ENCODE measurements at places on chromosomes 1 and 21.

DNA sequence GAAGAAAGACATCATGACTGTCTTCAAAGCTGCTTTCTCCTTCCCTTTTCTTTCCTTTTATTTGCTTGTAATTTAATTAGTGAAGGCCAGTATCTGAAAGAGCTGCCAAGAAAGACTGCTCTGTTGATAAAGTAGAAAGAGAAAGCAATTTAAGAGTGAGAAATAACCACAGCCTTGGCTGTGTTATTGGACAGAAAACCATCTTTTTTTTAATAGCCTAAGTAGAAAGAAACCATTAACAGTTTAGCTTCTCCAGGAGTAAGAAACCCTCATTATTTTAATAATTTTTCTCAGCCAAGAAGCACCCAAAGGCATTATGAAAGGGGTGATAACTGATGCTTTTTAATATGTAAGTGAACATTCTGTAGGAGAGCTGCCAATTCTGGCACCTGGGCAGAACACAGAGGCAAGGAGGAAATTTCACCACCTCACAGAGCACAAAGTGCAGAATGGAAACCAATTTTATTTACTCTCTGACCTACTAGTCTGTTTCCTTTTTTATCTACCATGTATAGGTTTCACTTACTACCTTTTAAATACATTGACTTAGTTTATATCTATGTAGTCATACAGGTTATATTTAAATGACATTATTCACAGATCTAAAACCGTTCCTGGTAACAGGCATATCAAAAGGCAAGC is 703.2 kb downstream of the MRPL39 start:
- DNase-seq = no peak

GRCh38 chr1:214550857-214551435 is 456 bp downstream of the PTPN14 start:
- DNase-seq = peak; percentile 74

- DNase-seq = peak; percentile 8
Measured at GRCh38 chr1:1212780-1213344, 1.1 kb downstream of the TNFRSF4 start.

GRCh38 chr1:66182551-66183178 is 351.3 kb upstream of the SGIP1 start:
- DNase-seq = no peak

- no peak for DNase-seq
Measured at GRCh38 chr1:54813485-54814125, 12.5 kb upstream of the TTC22 start.

GRCh38 chr1:93666613-93667384 is 14.8 kb downstream of the BCAR3 start:
- DNase-seq = no peak

DNA sequence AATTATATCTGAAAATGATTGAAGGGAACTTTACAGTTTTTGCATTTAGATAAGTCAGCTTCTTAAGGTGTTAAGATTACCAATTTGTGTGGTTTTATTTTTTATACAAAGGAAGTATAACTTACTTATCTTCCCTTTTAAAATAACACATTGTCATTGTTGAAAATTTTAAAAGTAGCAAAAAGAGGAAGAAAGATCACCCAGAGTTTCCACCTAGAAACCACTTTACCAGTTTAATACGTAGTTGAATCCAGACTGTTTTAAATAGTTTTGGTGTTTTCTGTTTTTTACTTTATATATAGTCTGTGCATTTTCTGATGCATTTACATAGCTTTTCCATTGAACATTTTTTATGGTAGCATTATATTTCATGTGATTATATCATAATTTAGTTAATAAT is 6.1 kb downstream of the CCDC18 start:
- DNase-seq = no peak

- DNase-seq = no peak
Measured at GRCh38 chr1:228159008-228159665, 6.5 kb upstream of the IBA57 start.

DNA sequence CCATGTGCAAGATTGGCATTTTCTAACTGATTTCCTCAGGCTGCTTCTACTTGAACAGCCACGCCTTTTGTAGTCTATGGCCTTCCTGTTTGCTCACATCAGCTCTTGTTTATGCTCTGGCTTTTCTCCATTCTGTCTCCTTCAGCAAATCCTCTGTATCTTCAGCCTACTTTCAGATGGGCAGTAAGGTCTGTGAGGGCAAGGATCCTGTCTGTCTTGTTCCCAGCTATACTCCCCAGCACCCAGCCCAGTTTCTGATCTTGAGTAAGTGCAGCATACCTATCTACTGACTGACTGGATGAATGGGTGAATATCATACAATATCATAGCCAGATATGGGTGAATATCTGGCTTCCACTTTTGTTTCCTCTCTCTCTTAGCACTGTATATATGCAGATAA is 438.1 kb downstream of the LMO4 start:
- DNase-seq = no peak

DNA sequence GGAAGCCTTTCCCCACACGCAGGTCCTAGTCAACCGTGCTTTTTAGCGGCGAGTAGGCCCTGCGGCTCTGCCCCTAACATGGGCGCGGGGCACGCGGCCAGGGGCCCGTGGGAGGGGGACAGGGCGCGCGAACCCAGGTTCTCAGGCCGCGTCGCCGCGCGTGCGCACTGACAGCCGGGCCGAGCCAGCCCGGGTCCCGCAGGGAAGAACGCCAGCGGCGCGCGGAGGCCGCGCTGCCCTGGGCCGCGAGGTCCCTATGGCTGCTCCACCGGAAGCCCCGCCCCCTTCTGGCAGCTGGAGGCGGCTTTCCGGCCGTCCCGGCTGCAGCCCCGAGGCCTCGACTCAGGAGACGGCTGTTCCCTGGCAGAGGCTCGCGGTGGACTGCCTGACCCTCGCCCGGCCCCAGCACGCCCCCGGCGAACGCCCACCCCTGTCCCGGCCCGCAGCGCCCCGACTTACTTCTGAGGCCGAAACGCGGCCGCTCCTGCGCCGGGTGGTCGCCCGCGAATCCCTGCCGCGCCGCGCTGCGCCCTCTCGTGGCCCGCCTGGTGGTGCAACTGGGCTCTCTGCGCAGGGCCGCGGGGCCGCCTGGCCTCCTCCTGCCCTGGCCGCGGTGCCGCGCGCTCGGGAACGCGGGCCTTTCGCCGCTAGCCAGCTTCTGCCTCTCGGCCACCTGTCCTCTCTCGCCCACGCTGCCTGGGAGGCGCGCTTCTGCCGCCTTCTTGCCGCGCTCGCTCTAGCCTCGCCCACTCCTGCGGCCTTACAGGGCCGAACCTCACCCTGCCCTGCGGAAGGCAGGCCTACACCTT is 16.6 kb upstream of the RIPPLY3 start:
- peak; percentile 93 for DNase-seq

GRCh38 chr1:170695955-170696590 is 32.1 kb downstream of the PRRX1 start:
- no peak for DNase-seq

DNA sequence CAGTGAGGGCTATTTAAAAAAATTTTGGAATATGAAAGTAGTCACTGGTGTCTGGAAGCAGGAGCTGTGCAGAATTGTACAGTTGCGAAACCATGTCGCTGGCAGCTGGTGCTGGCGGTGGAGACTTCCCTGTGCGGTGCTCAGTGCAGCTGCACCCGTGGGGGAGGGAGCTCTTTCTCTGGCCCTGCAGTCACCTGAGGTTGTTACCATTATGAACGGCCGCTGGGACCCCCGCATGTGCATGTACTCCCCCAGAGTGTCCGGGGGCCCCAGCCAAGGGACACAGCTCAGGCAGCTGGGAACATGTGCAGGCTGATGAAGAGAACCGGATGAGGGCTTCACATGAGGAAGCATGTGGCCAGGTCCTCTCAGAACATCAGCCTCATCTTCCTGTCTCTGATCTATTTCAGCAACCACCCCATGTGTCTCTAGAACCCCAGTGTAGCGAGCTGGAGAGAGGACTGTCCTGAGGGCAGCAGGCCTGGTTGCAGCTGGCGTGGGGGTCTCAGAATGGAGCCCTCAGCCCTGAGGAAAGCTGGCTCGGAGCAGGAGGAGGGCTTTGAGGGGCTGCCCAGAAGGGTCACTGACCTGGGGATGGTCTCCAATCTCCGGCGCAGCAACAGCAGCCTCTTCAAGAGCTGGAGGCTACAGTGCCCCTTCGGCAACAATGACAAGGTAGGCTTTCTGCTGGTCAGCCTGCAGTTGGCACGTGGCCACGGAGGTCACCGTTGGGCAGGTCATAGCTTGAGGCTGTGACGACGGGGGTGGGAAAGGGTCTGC is at the start of gene TRPM2:
Gene TRPM2, plus strand, starts transcription at position 431 of the 780 bp plus-strand sequence. Its CDS starts 80 bp downstream, at position 511.
- DNase-seq = no peak

- no peak for DNase-seq
Measured at GRCh38 chr1:52876843-52877242, 34.3 kb downstream of the ZYG11A start.

GRCh38 chr21:14768042-14768441 is 221.9 kb upstream of the SAMSN1 start:
- no peak for DNase-seq

DNA sequence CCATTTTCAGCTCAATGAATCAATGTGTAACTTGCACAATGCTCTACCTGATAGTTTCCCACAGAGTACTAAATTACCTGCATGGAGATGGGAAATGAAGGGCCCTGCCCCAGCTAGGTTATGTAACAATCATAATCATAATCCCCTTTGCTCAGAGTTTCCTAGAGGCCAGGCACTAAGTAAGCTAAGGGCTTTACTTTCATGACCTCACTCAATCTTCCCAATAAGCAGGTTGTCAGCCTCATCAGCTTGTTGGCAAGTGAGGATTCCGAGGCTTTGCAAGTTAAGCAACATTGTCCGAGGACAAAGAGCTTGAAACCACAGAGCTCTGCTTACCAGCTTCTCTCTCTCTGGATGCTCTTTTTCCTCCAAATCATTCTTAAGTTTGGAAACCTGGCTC is 64.1 kb upstream of the NTPCR start:
- DNase-seq = no peak

- DNase-seq = no peak
Measured at GRCh38 chr1:205661429-205662134, 18.7 kb downstream of the SLC45A3 start.

DNA sequence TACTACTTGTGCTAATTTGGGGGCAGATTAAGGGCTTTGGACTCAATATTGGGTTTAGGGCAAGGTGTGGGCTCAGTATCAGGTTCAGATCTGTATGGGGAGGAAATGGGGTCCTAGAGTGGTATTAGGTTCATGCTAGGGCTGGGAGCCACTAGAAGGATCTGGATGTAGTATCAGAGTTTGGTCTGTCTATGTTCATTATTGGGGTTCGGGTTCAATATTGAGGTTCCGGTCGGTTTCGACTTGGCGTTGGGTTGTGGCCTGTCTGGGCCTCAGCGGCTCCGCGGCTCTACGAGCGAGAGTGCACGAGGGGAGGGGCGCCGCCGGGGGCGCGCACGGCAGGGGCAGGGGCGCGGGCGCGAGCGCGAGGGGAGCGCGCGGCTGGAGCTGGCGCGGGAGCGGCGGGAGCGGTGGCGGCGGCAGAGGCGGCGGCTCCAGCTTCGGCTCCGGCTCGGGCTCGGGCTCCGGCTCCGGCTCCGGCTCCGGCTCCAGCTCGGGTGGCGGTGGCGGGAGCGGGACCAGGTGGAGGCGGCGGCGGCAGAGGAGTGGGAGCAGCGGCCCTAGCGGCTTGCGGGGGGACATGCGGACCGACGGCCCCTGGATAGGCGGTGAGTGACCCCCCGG is at the start of gene PTPRF:
Gene PTPRF, plus strand, starts transcription at position 401 of the 624 bp plus-strand sequence. CDS start 14,193 bp downstream, outside the sequence.
- peak; percentile 80 for DNase-seq

DNA sequence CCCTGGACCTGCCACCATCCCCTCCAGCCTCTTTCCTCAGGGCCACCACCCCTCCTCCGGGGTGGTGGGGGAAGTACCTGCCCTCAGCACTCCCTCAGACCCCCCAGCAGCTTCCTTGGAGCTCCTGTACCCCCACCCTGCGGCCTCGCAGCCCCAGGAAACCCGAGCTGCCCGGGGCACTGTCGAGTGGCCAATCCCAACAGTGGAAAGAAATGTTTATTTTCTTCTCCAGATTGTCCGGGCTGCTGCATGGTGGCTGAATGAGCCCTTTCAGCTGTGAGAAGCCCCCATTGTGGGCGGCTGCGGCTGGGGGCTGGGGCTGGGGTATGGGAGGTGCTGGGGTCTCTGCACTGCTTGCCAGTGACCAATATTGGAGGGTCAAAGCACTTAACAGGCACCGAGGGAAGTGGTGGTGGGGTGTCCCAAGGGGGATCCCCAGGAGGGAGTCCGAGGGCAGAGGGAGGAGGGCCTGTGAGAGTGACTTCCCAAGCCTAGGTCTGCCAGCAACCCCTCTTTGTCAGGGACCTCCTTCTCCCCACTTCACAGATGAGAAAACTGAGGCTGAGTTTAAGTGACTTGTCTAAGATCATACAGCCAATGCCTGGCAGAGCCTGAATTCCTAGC is 25.2 kb downstream of the RUNX3 start:
- peak; percentile 6 for DNase-seq

- no peak for DNase-seq
Measured at GRCh38 chr1:36124404-36125128, 456 bp downstream of the COL8A2 start.

- DNase-seq = no peak
Measured at GRCh38 chr1:160641323-160642280, 5.2 kb downstream of the SLAMF1 start.

DNA sequence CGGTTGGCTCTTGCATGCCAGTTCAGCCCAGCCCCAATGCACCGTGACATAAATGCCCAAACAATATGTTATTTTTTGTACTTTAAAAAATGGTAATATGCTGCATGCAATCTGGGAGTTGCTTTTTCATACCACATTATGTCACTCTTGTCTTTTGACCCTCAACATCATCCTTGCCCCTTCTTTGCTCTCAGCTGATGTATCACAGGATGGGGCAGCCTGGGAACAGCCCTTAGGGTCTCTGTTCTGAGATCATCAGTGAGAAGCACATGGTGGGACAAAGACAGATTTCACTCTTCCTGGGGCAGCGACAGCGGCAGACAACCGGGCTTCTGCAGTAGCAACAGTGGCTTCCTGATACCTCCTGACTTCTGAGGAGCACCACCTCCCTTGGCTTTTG is 79.5 kb downstream of the SETD4 start:
- no peak for DNase-seq

GRCh38 chr21:31457675-31458074 is 113.6 kb upstream of the TIAM1 start:
- DNase-seq = no peak

- DNase-seq = peak; percentile 35
Measured at GRCh38 chr1:27109103-27109822, 45.7 kb downstream of the SLC9A1 start.

DNA sequence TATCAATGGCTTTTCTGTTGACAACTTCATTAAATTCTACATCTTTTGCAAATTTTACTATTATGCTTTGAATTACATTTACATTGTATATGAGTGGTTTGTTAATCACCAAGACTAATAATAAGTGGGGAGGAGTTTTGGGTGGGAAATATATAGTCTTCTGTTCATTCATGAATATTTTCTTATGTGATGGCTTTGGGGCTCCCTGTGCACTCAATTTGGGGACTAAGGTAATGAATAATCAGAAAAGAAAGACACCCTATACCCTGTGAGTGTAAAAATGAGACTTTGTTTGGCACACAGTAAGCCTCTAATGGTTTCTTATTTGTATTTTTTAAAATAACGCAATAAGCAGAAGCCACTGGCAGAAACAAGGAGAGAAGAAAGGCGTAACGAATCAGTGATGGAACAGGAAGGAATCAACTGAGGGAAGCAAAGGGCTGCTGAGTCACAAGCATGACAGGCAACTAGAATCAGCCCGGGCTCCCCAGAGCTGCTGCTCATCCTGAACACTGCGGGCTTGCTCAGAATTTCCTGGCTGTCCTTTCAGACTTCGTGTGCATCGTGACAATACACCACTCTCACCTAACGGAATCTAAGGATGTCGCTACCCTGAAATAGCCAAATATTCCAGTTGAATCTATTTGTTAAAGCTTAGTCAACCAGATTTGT is 20.8 kb upstream of the RGS2 start:
- no peak for DNase-seq

Measured in nephron progenitor cell (in vitro differentiated cells).